ENCODE measurements at places on chromosomes 13 and 19.

GRCh38 chr13:24381541-24382265 is 72.3 kb downstream of the C1QTNF9 start:
- DNase-seq: peak; percentile 56

DNA sequence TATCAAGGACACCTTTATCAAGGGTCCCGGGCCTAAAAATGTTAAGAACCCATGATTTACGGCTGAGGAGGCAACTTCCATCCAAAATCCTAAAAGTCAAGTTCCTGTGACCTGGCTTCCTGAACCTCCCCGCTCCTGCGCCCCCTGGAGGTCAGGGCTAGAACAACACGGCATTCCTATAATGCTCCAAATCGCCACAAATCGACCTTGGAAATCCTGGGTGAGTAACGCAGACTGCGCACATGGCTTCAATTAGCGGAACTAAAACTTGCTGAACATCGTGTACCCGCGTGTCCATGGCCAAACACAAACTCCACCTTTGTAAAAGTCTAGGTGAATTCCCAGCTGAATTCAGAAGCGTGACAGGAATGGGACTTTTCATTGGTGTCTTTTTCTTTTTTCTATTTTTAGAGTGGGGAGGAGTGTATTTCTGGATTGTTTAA is 4.3 kb upstream of the C5AR1 start:
- DNase-seq: peak; percentile 89

DNA sequence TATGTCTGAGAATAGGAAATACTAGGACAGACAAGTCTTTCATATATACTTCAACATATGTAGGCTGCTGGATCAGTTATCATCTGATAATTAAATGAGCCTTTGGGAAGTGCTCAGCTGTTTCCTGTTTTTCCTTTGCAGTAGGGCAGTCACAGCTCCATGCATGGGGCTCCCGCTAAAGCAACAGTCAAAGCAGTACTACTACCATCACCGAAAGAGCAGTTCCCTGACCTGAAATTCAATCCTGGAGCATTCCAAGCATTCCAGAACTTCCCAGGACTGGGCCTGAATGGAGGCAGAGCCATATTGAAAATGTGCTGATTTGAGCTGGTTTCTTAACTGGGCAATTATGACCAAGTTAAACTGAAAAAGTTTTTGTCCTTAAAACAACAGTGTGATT is 20.5 kb downstream of the MICU2 start:
- no peak for DNase-seq

DNA sequence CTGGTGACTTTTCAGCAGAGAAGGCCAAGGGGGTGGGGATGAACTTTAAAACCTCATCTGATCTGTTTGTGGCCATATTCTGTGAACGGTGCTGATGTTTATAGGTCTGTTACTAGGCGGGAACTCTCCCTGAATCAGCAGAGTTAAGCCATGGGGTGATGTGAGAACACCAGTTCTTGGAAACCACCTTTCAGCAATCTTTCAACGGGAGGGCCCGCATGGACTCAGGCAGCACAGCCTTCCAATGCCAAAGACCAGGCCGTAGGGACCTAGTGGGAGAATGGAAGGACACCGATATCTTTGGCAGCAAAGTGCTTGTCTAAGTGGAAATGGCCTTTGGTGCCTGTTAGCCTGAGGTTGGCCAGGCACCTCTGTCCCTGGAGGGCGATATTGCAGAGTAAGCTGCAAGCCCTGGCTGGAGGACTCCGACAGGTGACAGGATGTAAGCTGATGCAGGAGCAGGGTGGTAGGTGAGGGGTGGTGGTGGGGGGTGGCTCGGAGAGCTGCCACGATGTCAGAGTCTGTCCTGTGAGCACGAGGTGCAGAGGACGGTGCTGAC is 57.0 kb downstream of the ERCC5 start:
- DNase-seq: no peak

Data from cardiac muscle cell (in vitro differentiated cells and primary cell).